ENCODE measurements at places on chromosomes 6 and 20.

DNA sequence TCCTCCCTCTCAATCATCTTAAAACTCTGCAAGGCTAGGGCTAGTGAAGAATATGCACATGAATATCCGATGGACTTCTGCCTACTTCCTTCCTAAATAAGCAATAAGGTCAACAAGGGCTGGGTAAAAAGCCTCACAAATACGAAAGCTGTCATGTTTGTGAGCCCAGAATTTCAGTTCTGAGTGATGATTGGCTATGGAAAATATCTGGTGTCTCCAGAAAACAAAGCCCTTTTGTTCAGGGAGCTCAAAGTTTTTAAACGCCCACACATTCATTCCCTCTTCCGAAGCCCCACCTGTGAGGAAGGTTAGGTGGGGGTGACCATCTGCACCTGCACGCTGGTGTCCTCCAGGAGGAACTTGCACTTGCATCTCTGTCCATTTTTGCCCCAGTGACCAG, 126.9 kb upstream of the ARMC2 start:
- DNase-seq = no peak

DNA sequence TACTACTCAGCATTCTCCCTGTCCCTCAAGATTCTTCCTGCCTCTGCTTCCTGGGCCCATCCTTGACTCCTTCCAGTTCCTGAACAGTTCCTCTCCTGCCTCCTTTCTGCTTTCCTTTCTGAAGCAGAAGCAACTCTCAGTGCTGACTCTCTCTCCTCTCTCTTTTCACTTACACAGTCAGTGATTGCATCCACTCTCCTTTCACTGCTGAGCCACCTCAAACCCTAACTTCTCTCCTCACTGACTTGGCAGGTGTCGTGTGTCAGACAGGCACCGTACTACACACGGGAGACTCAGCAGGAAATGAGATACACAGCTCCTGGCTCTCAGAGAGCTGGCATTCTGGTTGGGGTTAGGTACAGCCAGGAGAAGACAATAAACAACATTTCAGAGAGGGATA, 5.6 kb downstream of the ABHD16A start:
- no peak for DNase-seq

- DNase-seq = no peak
Observed at GRCh38 chr6:117110737-117111136, 154.6 kb upstream of the VGLL2 start.

GRCh38 chr20:46752728-46753127, 43.3 kb downstream of the SLC2A10 start:
- DNase-seq = peak; percentile 88

GRCh38 chr6:141472162-141472928, 660.4 kb upstream of the GJE1 start:
- DNase-seq = no peak

DNA sequence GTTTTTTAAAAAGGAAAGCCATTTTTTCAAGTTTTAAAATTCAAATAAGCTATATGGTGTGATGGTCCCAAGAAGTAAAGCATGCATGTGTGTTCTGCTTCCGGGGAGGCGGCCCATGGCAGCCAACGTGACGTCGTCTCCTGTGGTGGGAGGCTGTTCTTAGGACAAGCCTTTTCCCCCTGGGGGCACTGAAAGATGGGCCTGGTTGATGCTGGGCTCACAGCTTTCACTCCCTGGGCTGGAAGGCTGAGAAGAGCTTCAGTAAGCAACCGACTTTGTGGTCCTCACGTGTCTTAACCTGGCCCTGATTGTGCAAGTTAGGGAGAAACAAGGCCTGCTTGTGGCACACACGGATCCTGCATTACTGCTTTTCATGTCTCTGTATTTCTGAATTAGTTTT, 84.1 kb downstream of the SMOC2 start:
- DNase-seq = no peak

GRCh38 chr6:11439017-11439420, 98.5 kb upstream of the TMEM170B start:
- no peak for DNase-seq

- no peak for DNase-seq
Observed at GRCh38 chr6:16555550-16555949, 205.7 kb downstream of the ATXN1 start.

GRCh38 chr6:2477666-2478065, 232.3 kb upstream of the GMDS start:
- DNase-seq = no peak

- DNase-seq = peak; percentile 67
Observed at GRCh38 chr6:36387440-36388303, at the start of gene ETV7. ETV7 (minus strand) TSS chr6:36387669; CDS start chr6:36387541, 128 bp downstream.

- peak; percentile 3 for DNase-seq
Observed at GRCh38 chr6:145112711-145113148, 622.6 kb downstream of the EPM2A start.

DNA sequence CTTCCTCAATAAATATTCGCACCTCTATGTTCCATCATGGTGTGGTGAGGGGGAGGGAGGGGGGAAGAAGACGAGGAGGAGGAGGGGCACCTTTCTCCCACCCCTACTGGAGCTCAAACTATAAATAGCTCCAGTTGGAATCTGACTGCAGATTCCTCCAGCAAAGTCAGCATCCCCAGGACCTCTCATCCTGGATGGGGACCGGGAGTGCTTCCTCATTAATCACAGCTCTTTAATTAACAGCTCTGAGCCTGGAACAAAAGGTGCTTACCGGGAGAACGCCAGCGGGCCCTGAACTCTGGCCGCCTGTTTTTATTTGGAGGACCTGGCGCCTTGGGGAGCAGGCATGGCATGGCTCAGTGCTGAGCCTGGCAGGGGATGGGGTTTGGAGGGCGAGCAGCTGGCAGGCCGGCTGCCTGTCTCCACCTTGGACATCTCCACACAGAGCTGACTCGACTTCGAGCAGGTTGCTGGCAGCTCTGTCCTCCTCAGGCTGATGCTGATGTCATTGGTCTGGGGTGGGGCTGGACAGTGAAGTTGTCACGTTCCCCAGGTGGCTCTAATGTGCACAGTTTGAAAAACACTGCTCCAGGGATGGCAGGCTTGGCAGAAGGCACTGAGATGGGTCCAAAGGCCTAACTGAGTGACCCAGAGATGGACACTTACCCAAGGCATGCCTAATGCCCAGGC, 180.4 kb downstream of the DHX35 start:
- DNase-seq = no peak

GRCh38 chr20:25196786-25197120, 1.2 kb downstream of the ENTPD6 start:
- DNase-seq = no peak

DNA sequence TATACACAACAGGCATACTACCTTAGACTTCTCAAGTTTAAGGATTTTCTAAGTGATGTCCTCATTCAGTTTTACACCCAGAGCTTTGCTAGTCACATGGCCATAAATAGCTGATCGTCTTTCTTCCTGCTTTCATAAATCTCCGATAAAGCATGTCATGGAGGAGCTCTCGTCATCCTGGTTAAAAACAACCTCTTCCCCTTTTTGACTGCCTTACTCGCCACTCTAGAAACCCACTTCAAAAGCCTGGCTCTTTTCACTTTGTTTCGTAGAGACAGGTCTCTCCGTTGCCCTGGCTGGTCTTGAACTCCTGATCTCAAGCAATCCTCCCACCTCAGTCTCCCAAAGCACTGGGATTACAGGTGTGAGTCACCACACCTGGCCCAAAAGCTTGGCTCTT, 67.0 kb upstream of the SMIM29 start:
- no peak for DNase-seq

DNA sequence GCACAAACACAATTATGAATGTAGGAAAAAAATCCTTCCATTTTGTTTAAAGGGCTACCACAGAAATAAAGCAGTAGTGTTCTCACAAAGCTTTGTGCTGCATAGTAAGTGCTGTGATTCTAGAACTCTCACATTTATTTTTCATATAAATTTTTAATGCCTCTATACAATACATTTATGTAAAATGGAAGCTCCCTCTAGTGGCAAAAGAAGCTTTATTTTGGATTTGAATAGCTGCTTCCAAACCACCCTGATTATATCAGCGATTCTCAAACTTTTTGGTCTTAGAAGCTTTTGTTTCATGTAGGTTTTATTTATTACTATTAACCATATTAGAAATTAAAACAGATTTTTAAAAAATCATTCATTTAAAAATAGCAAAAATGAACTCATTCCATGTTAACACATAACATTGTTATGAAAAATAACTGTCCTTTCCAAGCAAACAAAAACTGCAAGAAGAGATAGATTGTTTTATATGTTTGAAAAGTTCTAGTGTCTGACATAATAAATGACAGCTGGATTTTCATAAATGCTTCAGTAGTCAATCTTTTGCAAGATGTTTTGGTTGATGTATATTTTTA, 38.4 kb downstream of the HS3ST5 start:
- peak; percentile 83 for DNase-seq

- DNase-seq = no peak
Observed at GRCh38 chr6:106110164-106110826, 24.2 kb downstream of the PRDM1 start.

DNA sequence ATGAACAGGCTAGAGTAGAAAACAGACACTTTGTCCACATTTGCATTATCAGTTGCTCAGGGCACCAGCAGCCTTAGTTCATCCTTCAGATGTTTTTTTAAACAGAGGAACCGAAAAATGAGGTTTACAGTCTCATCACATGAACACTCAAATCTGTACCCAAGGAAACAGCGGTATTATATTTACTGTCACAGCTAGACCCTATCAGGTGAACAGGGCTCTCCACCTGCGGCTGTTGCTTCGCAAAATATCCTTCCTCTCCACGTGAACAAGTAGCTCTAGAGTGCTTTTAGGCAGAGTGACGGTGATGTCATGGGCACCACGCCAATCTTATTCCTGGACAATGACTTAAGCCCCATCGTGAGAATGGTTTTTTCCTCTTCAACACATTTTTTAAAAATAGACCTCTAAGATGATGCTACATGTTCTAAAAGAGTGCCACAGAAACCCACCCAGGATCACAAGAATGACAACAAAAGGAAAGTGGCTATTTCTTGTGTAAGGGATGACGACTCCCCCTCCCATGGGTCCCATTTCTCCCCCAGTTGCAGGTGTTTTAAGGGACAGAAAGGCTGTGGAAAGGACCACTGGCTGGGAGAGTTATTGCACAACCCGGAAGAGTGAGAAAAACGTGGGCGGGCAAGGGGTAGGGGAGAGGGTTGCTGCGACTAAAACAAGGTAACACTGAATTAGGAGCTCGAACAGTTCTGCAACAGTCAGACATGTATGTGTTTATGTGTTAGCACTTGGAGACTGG, 77.7 kb downstream of the EFHC1 start:
- no peak for DNase-seq

- DNase-seq = no peak
Observed at GRCh38 chr6:128079021-128079420, 178.2 kb upstream of the THEMIS start.

- no peak for DNase-seq
Observed at GRCh38 chr20:63050406-63050805, 43.6 kb upstream of the BHLHE23 start.

DNA sequence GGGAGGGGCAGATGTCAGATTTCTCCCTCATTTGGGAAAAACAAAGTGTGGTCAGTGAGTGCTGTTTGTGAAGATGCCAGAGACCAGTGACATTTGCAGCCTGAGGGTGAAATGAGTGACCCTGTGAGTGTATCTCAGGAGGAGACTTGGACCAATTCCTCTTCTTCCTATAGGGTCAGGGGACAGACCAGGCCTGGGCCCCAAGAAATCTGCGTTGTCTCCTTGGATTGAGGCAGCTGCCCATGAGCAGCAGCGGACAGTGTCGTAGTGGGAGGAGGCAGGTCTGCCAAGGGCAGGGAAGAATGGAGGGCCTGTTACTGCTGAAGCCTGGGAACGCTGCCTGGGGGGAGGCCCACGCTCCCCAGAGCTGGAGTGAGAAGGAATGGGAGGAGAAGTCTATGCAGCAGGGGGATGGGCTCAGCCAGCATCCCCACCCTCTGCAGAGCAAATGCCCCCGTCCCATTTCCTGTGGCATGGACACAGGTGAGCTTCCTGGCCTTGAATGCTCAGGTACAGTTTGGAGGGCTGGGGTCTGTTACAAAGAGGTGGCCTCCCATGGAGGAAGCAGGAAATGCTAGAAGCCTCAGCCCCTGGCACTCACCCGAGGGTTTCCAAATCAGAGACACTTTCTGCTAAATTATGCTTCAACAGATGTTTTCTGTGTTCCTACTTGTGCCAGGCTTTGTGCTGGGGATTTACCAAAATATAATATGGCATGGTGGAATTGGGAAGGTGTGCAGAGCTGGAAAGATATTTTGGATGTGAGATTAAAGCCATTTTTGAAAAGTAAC, 29.8 kb downstream of the DAAM2 start:
- DNase-seq = no peak

GRCh38 chr6:31266567-31267360, 5.1 kb downstream of the HLA-C start:
- no peak for DNase-seq

GRCh38 chr6:7183707-7184106, 75.9 kb downstream of the RREB1 start:
- DNase-seq = no peak

Measured in adipocyte (in vitro differentiated cells).